Stimulated activated CD8-positive, alpha-beta memory T cell treated with anti-CD3 and anti-CD28 coated beads, Interleukin-2, amount 100 ng/mL, for 1 hour (primary cell): ENCODE measurements at places on chromosomes 7 and 10.

GRCh38 chr10:29994811-29995210 is 64.6 kb downstream of the JCAD start:
- DNase-seq, result no peak

DNA sequence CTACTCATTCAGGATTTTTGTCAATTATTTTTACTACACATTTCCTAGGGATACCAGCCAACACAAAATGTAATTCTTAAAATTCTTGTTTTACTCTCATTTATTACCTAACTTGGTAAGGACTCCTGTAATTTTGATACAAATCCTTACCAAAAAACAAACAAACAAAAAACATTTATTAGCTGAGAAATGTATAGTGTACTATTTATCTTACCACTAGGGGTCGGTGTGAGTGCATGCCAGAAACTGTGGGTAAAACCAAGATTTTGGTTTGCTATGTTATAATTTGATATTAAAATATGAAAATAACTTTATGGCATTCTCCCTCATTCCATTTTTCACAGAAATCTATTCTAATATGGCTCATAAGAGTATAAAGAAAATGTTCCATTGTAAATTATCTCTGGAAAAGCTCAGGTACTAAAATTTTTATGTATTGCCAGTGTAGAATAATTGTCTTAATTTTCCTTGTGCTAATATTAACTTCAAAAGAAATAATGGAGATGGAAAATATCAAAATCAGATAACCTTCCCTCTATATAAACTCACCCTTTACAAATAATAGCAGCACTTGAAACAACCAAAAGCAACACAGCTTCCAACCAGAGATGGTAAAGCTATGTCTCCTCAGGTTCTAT is 290.8 kb upstream of the PCDH15 start:
- DNase-seq, result no peak

DNA sequence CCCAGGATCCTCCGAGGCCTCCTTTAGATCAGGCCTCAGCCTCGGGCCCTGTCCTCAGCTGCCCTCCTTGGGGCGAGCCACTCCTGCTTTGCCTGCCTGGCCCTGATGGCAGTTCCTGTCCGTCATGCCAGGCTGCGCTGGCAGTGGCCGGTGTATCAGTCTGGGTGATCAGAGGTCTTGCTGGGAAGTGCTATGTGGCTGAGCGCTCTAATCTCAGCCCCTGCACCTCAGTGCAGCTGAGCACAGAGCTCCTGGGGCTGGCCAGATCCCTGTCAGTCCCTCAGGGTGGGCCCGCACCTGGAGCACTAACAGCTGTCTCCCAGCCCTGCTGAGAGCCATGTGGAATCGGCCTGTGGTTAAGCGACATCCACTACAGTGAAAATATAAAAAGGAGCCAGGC is 14.8 kb upstream of the CFAP46 start:
- no peak for DNase-seq

DNA sequence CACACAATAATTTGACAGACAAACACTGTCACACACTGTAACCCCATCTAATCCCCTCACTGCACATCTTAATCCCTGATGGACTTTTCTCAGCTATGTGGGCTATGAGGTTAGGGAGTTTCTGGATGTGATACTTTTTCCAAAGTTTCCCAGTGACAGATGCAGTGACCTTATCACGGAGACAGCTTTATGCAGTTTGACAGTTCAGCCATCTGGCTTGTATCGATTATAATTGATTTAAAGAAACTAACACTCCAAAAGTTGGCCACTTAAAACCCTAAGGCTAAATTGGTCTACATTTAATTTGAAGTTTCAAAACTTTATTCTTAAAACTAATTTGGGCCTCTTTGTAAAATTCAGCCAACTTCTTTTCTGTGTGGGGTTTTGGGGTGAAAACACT is 196.7 kb downstream of the SDK1 start:
- DNase-seq, result no peak
